ENCODE measurements at places on chromosomes 1 and 21.

GRCh38 chr1:9009438-9010370, 16.5 kb downstream of the SLC2A7 start:
- DNase-seq, result peak; percentile 29

DNA sequence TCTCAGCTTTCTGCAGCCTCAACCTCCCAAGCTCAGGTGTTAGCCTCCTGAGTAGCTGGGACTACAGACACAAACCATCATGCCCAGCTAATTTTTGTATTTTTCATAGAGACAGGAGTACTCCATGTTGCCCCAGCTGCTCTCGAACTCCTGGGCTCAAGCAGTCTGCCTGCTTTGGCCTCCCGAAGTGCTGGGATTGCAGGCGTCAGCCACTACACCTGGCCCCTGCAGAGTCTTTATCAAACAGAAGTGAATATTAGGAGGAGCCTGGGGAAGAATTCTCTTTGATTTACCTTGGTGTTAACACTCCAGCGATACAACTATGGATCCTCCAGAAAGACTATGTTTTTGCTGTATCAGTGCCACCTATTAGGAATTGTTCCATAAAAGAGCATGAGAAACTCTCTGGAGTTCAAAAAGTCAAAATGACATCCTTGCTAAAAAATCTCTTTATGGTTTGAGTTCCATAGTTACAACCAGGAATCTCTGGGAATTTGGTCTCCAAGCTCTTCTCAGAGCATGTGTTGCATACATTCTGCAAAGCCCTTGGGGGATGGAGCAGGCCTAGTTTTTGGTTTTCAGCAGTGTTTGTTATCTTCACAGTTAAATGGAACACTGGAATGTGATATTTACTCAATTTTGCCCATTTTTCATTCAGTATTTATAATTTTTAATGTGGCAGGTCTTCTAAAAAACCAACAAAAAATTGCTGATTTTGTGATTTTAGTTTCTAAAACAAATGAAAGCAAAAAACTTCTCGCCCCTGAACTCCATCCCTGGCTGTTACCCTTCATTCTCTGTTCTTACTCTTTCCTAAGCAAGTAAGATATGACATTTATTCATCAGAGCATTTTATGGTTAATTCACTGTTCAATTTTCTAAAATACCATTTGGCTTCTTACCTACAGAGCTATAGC, 77.3 kb downstream of the OLFML2B start:
- DNase-seq, result peak; percentile 98

GRCh38 chr1:179549368-179549700, 26.4 kb downstream of the NPHS2 start:
- no peak for DNase-seq

DNA sequence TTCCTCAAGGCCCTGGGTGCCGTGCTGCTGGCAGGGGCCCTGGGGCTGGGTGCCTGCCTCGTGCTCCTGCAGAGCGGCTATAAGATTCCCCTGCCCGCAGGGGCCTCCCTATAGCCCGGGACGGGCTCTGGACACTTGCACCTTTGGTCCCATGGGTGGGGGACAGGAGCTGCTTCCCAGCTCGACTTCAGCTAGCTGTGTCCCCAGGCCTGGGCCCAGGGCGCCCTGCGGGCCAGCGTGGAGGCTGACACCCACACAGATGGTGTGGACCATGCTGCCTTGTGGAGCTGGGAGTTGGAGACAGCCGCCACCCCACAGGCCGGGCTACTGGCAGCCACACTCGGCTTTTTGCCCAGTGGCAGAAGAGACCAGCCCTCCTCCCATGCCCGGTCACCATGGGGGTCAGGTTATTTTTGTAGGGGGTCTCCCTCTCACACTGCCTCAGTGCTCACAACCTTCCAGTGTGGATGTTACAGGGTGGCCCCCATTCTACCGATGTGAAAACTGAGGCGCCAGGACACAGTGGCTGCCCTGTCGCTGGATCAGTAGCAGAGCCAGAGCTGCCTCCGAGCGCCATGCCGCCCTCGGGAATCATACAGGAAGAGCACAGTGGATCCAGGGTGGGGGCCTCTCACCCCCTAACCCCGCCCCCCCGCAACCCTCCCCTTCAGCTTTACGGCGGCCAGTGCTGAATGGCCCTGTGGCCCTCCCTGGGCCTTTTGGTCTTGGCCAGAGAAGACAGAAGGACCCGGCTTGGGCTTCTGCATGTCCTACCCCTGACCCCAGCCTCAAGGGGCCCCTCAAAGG, 57.8 kb downstream of the DISP3 start:
- DNase-seq, result no peak
